ENCODE measurements at places on chromosomes 2 and 18.

DNA sequence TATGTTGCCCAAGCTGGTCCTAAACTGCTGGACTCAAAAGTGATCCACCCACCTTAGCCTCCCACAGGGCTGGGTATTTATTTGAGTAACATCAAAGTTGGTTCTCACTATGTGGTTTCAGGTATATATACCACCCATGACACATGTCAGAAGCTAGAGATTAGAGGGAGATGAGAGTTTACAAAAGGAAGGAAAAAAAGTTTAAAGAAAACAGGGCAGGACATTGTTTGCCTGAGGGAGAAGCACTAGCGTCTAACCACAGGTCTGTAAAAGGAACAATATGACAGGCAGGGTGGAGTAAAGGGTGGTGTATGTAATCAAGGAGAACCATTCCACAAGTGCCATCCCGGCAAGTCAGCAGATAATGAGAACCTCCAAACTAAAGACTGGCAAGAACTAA, 8.5 kb downstream of the CEP76 start:
- no peak for DNase-seq

GRCh38 chr2:127968610-127969339, 59.1 kb downstream of the SAP130 start:
- DNase-seq: no peak

DNA sequence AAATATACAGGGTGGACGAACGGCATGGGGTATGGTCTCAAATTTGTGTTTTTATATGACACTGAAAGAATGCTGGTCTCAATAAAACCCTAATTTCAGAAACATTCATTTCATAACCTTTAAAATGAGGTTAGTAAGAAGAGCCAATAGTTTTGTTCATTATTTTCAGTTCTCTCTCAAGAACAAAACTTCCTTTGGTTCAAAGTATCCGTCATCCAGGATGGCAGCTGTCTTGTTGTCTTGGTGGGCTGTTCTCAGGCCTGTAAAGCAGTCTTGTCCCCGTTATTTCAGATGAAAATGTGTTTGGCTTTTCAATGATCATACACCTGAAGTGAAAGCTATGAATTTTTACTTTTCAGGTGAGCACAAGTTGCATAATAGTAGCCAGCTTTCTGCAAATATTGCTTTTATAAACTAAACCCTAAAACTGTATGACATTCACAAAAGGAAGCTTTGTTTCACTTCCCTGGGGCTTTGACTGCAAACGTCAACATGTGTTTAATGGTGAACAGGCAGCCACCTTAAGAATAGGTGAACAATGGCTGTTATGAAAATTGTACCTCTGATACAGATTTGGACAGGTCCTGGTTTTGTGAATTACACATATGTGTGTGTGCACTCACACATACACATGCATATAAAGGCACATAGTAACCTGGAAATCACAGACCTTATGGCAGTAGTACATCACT, 2.6 kb downstream of the IL18RAP start:
- DNase-seq: no peak

GRCh38 chr2:42877936-42878335, 85.6 kb upstream of the HAAO start:
- no peak for DNase-seq

- DNase-seq: no peak
Observed at GRCh38 chr2:163775304-163775703, 39.5 kb upstream of the FIGN start.

DNA sequence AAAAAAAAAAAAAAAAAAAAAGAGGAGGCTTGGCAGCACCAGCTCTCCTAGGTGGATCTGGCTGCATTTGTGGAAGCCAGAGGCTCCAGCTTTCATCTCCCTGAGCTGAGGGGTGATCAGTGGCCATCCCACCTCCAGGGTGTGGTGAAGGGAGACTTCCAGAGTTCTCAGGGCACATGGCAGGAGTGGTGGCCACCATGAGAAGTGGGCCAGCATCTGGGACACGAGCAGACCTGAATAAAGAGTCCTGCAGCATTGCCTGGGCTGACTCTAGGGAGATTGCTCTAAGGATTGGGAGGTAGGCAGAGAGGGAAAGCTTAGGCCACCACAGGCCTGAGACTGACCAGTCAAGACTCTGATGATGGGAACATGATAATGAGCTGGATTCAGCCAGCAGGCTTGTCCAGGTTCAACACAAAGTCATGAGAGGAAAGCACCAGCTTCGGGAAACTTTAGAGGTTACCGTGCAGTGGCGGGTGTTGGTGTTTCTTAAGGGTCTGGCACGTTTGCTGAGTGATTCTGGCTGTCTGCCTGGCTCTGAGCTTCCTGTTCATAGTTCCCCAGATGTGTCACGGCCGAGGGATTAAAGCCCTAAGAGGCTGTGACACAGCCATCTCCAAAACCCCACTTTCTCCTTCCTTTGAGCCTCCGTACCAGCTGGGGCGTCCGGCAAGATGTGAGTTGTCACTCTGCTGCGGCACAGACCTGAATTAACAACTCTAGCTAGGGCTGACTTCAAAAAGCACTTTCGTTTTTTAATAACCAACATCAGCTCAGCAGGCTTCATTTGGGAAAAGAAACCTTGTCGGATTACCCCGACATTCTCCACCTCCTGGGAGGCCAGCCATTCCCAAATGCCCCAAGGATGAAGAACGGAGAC, 38.3 kb upstream of the IL1R1 start:
- DNase-seq: no peak

DNA sequence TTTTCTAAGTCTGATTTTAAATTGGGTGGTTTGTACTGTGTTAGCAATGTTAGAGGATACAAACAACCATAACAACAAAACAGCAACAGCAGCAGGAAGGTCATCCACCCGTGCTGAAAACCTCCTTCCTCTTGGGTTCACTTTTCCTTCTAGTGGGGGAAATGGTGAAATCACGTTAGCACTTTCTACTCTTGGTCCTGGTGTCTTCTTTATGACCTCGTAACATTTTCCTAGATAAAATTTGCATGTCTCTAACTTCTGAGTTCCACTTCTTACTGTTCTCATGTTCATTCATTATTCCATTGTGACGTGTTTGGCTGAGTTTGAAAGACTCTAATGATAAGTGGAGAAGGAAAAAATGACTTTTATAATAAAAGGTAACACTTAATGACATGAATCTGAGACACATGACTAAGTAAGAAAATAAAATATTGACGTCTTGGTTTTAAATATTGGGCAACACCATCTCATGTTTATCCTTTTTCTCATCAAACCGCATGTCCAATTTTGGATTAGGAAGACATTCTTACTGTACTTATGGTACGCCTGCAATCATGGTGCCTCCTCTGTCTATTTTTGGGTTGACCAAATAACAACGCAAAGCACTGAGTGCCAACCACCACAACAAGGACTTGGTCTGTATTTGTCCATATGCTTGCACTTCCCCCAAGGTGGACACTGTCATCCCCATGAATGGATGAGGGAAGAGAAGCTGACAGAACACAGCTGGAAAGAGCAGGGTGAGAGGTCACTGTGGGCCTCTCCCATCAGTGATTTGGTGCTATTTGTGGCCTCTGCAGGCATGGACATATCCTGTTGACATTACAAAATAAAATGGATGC, 25.7 kb upstream of the IL1R1 start:
- no peak for DNase-seq

- no peak for DNase-seq
Observed at GRCh38 chr2:69087211-69087911, 74.4 kb downstream of the ANTXR1 start.

DNA sequence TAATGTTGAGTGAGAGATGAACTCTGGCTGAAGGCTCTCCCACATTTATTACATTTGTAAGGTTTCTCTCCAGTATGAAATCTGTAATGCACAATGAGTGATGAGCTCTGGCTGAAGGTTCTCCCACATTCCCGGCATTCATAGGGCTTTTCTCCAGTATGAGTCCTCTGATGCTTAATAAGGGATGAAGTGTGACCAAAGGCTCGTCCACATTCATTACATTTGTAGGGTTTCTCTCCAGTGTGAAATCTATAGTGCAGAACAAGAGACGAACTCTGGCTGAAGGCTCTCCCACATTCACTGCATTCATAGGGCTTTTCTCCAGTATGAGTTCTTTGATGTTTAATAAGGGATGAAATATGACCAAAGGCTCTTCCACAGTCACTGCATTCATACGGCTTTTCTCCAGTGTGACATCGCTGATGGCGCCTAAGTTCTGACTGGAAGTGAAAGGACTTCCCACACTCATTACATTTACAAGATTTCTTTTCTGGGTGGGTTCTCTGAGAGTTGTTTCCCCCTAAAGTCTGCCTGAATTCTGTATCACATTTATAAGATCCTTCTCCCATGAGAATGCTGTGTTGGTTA, 10.2 kb downstream of the ZNF514 start:
- DNase-seq: no peak

- DNase-seq: no peak
Observed at GRCh38 chr2:239608260-239608659, 207.4 kb upstream of the HDAC4 start.

- no peak for DNase-seq
Observed at GRCh38 chr2:111972955-111973565, 74.7 kb downstream of the MERTK start.

DNA sequence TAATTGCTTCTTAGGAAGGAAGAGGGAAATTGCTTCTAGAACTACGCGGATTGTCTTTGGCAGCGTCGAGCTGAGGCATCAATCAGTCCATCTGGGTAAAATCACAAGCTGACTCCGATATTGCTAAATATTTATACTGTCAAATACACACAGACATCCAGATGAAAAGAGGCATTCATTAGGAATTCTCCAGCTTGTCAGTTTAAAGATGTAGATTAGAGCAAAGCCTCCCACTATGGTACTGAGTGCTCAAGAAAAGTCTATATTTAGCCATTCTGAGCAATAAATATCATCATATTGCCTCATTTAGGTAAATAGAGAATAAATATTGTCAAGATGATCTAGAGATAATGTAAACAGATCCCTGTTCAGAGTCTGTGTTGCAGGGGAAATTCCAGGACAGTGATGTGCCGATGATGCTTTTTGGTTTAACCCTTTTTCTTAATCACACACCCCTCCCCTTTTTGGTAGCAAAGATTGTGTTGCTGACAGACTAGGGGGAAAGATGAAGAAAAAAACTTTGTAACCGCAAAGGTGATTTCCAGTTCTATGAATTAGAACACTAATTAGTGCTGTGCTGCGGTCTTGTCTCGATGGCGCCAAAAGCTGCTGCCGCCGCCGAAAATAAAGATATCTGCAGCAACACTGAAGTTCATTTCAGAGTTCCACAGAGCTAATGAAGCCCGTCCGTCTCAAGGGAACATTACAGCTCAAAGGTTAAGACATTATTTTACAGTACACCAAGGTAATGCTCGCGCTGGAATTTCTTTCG, 171.8 kb downstream of the PTGR3 start:
- DNase-seq: no peak

DNA sequence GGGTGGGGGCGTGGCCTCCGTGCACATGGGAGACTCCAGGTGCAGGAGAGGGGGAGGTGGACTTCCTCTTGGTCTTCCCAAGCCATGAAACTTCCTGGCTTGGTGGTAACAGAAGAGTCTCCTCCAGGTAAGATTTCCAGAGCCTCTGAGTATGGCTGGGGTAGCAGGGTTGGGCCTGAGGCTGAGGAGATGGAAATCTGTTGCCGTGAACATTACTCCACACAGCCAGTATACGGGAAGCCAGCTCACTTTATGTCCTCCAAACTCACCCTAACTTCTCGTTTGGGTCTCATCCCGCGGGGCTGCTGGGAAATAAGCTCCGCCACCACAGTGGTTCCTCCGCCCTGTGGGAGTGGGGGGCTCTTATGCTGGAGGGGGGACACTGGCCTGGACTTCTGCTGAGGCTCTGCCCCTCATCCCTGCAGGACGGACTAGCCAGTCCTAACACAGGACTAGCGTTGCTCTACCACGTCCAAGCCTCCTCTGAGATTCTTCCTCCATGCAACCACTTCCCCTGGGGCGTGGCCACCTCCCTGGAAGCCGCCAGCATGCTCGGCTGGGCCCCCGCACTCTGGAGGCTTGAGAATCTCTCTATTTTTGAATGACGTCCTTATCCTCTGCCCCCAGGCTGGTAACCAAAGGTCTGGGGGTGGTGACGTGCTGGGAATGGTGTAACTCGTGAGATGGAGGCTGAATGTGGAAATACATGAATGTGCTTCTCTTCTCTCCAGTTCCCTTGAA, 777 bp upstream of the RAB17 start:
- DNase-seq: no peak

DNA sequence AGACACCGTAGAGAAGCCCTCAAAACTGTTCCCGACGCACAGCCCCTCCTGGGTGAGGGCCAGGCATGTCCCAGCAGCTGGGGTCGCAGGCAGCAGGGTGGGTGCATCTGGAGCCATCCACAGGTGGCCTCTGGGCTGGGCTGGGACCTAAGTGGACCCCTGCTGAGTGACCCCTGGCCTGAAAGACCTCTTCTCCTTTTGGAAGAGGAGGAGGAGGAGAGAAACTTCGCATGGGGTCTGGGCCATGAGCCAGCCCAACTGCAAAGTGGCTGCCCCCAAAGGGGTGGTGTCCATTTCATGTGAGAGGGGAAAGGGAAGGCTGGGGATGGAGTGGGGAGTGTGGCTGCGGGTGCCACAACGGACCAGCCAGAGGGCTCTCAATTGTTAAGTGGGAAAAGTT, 25.1 kb downstream of the ANO7 start:
- no peak for DNase-seq

- DNase-seq: no peak
Observed at GRCh38 chr18:69759046-69759445, 188.6 kb downstream of the CD226 start.

DNA sequence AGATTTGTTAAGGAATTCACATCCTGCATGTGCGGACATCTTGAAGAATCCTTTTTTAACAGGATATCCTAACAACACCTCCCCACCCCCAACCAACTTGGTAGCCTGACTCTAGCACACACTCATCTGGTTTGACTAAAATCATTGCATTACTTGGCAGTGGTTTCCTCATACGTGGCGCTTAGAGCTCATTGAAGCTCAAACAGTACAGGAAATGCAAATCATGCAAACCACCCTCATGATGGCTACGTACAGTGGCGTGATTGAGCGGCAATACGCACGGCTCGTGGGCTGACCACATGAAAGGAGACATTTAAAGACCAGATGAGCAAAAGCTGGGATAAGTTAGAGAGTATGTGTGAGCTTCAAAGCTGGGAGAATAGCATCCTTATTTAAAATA, 336.2 kb downstream of the ZEB2 start:
- peak; percentile 24 for DNase-seq

DNA sequence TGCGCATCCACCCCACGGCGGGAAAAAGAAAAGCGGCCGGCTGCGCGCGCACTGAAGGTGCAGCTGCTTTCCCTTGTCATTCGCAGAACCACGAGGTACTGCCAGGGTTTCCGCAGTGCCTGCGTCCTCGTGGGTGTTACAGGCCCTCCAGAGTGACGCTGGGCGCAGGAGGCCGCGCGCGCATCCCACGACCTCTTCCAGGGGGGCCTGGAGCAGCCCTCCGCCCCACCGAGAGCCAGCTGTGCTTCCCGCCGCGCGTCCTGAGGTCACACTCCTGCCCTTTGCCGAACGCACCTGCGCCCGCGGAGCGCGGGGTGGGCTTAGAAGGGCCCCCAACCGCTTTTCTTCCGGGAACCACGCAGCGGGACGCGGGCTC, 378 bp upstream of the IAH1 start:
- DNase-seq: peak; percentile 66
